Inflammatory macrophage (primary cell): ENCODE measurements at places on chromosomes 2 and 18.

GRCh38 chr2:133774654-133775015 lies 206.4 kb upstream of the NCKAP5 start:
- DNase-seq = no peak

GRCh38 chr2:138112536-138112935 lies 148.3 kb downstream of the HNMT start:
- no peak for DNase-seq

DNA sequence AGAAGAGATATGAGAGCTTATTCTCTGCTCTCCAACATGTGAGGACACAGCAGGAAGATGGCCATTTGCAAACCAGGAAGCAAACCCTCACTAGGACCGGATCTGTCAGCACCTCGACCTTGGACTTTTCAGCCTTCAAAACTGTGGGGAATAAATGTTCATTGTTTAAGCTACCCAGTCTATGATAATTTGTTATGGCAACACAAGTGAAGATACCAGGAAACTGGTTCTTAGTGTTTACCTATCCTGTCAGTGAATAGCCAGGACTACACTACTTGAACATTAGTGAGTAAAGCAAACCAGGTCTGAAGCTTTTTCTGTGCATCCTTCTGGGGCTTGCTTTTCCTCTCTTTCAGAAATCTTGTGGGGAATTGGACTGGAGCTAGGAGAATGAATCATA lies 44.4 kb upstream of the BARD1 start:
- no peak for DNase-seq

DNA sequence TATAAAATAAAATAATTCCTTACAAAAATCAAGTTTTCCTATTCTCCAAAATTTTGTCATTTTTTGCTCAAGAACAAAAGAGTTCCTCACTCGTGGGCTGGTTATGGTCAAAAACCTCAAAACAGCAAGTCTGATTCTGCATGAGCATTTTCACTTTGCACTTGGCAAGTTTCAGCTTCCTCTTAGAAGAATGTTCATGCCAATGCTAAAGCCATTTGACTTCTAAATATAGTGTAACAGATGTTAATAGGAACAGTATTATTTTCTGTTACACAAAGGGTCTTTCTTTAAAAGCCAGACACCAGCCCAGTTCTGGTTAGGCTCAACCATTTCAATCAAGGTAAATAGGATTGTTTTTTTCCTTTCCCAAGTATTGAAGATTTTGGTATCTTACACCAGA lies 261.3 kb upstream of the CCDC68 start:
- DNase-seq = no peak

DNA sequence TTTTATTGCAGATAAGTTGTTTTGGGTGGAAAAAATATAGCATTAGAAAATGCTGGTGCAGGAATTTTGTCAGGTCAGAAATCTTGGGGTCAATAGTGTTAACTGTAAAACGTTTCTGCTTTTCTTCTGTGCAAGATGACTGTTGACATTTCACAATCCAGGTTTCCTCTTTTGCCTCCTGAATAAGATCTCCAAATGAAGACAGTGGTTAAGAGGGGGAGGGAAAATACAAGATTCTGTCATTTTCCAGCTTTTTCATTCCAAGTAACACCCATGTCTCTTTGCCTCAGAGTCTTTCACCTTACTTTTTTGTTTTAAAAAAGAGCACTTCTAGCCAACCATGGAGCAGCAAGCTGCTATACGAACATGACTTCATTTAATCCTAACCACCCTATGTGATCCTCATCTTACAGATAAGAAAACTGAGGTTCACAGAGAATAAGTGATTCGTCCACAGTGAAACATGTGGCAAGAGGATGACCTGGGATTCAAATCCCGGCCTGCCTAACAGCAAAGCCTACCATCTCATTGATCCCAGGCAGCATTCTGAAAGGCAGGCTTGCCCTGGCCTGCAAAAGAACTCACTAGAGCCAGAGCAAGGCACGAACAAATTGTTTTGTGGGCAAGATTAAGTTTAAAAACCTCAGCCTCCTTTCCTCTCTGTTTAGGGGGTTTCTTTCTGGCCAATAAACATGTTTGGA lies 3.0 kb downstream of the PLEK start:
- peak; percentile 84 for DNase-seq

GRCh38 chr2:36800381-36800780 lies 103.9 kb downstream of the VIT start:
- DNase-seq = no peak

DNA sequence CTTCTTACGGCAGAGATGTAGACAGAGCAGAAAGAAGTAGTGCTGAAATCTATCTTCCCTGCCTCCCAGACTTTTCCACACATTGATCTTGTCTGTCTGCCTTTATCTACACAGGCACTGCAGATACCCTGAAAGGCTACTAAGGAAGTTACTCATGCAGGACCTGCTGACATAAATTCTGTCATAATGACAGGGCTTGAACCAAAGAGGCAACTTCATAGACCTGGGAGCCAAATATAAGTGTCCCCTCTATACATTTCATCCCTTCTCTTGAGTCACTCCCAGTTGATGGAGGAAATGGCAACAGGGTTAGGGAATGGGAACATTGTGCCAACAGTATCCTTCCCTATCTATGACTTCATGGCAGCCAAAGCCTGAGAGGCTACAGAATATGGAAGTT lies 157.5 kb downstream of the TNS1 start:
- no peak for DNase-seq

DNA sequence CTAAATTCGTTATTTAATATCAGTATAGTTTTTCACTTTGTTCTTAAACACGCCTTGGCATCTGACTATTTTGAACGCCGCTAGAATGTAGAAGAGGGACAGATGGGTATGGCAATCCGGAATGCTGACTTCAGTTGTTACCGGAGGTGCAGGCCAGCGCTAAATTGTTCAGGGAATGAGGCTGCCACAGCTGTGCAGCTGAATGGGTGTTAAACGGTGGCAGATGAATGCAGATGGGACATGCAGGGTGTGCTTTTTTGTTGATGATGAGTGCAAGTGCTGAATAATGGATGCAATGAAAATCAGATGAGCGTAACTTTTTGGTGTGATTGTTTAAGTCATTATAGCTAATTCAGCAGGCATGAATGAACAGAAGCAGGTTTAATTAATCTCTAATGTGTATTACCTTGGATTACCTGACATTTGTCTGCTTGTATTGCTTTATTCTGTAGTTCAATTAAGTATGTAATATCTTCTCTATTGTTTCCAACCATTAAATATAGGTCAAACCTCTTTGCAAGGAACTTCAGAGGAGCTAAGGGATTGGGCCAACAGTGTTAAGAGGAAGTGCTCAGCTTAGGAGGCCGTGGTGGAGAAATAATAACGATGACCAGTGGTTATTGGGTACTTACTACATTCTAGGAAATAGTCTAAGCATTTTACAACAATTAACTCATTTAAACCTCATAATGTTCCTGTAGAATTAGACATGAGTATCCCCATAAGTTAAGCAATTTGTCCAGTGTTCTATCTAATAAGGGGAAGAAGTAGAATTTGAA lies 11.9 kb upstream of the CREG2 start:
- peak; percentile 89 for DNase-seq

- no peak for DNase-seq
Observed at GRCh38 chr2:201228271-201228911, 31.9 kb upstream of the CASP8 start.

DNA sequence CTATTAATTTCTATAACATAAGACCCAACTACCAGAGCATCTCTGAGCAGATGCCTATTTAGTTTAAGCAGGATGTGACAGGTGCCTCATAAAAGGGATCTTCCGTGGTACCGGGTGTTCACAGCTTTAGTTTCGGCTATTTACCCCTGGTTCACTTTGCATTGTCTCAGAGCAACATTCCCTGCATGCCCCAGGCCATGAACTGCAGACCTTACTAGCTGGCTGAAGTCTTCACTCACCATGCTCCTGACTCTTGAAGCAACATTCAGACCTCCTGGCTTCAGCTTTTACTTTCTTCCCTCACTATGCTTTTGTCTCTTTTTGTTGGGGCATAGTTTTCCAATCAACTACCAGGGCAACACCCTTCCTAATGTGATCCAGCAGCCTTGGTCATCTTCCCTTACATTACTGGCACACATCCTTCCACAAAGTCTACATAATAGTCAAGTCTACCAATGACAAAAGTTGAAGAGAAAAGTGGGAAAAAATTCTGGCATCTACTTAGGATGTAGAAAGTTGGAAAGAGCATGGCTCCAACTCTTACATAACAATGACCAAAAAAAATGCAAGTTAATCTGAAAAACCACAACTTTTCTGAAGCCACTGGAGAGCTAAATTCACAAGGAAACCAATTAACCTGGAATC lies 99.2 kb downstream of the SESTD1 start:
- DNase-seq = no peak

DNA sequence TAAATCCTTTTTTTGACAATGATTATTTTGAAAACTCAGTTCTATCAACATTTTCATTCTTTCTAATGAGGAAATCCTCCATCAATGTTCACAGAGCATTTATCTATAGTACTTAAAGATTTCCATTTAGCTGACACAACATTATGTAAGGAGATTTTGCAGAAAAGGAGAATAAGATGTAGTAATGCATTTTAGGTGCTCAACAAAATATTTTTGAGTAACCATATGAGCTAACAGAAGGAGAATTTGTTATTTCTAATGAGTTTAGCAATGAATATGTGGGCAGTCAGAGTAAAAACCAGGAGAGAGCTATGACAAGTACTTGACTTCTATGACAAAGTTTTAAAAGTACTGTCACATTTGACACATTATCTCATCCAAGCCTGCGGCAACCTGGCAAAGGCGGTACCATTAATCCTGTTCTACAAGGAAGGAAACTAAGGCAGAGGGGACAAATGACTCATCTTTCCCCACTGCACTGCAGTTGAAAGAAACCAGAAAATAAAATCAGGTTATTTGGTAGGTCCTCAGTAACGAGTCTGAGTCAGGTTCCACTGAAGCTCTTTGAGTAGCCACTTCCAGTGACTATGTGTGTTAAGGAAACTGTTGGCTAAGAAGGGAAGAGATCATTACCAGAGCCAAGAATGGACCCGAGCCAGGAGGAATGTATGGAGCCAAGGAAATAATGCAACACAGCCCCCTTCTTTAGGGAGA lies 134.1 kb upstream of the ITGB6 start:
- no peak for DNase-seq

- no peak for DNase-seq
Observed at GRCh38 chr2:166765141-166765540, 123.1 kb upstream of the XIRP2 start.

- no peak for DNase-seq
Observed at GRCh38 chr2:144583741-144584453, 64.0 kb upstream of the ZEB2 start.

DNA sequence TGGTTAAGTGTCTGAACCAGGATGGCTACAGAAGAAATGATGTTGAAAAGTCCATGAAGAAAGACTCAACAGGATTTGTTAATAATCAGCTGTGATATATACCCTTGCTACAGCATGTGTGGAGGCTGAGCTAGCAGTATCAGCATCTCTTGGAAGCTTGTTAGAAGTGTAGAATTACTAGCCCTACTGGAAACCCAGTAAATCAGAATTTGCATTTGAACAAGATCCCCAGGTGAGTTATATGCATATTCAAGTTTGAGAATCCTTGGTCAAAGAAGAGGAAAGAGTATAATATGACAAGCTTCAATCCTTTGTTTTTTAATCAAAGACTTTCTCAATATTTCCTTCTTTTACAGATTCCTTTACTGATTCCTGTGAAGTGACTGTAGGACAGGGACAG lies 109.0 kb upstream of the KCNJ3 start:
- DNase-seq = no peak
